Activated naive CD8-positive, alpha-beta T cell treated with anti-CD3 and anti-CD28 coated beads for 36 hours (primary cell): ENCODE measurements at places on chromosomes 11 and 22. TPM values are rescaled to one million over a fixed set of nuclear protein-coding genes. Genes with fewer than 3 reads are reported as not detected.

DNA sequence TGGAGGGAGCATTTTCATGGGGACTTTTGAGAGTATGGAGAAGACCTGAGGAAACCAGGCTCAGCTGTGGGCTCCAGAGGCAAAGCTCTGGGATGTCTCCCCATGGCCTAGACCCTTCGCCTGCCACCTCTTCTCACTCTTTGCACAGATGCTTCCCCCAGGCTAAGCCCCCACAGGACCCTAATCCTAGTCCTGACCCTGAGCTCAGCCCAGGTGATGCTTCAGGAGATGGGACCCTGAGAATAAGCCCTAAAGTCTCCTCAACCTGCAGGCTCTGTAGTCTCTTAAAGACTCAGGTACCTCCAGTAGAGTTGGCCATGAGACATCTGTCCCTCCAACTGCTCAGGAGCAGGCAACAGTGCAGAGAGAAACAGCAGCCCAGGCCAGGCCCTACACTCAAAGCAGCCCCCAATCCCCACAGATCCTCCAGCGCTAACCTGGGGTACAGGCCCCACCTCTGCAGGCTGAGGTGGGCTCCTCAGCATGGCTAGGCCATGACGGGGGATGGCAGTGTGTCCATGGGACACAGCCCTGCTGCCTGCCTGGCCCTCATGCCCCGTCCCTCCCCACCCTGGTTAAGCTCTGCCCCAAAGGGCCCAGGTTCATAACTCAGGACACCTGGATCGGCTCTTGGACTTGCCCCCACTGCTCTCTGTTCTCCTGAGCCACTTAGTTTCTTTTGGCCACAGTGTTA, 39.4 kb downstream of the GGTLC2 start:
- no peaks in the 10 kb centered on the region for H3K27me3 ChIP-seq
- no peaks in the 10 kb centered on the region for H3K4me1 ChIP-seq
- H3K4me3 ChIP-seq = no peak overlapping the region
- no peak overlapping the region for H3K27ac ChIP-seq
- H3K36me3 ChIP-seq = no peaks in the 10 kb centered on the region

The GAS2 gene
- total RNA-seq = 2.4 TPM

DNA sequence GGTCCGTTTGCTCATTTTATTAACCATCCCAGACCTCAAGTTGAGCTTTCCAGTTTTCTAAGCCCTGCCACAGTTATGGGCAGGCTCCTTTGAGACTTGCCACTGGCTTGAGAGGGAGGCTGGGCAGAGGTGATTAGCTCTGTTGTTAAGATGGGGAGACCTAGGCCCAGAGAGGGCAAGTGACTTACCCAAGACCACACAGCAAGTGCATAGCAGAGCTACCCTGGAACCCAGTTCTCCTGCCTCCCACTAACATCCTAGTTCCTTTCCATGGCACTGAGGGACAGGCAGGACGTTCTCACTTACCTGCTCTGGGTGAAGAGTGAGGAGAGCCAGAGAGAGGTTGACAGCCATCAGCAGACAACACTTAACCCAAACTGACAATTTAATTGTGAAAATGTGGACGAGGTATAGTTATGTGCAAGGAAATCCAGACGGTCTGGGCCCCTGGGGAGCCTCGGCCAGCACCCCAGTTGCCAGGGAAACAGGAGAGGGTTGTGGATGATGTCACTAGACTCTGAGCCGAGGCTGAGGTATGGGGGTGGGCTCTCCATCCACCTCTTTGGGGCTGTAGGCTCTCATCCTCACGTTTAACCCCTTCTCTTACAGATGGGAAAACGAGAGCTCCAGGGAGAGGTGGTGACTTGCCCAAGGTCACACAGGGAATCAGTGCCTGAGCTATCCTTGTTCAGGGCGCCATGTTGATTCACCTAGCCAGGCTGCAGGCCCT, 12.3 kb upstream of the WNT11 start:
- H3K27me3 ChIP-seq = peaks cover 4% of the 10 kb centered on the region
- no peak overlapping the region for H3K4me3 ChIP-seq
- no peak overlapping the region for H3K27ac ChIP-seq
- DNase-seq = no peak
- no peaks in the 10 kb centered on the region for H3K36me3 ChIP-seq
- H3K4me1 ChIP-seq = no peaks in the 10 kb centered on the region

DNA sequence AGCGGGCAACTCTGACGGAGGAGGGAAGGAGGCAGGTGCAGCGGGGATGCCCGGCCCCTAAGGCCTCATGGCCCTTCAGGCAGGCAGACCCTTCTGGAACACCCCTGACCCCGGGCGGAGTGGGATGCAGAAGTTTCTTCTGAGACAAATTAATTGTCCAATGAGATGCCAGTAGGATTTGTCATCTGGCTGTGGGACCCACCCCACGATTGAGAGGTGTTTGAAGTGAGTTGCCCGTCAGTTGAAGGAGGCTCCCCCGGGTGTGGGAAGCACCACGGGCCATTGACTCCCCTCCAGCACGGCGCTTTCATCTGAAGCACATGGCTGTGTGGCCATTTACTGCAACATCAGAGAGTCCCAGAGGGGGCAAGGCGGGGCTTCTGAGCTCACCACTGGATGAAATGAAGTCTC, 527.8 kb downstream of the BRD1 start:
- no peaks in the 10 kb centered on the region for H3K4me1 ChIP-seq
- no peak for DNase-seq
- no peaks in the 10 kb centered on the region for H3K36me3 ChIP-seq
- H3K27me3 ChIP-seq = peaks cover 9% of the 10 kb centered on the region

- no peaks in the 10 kb centered on the region for H3K4me1 ChIP-seq
- H3K27me3 ChIP-seq = peaks cover 24% of the 10 kb centered on the region
- no peak for DNase-seq
- no peaks in the 10 kb centered on the region for H3K36me3 ChIP-seq
- H3K4me3 ChIP-seq = no peak overlapping the region
- no peak overlapping the region for H3K27ac ChIP-seq
Observed at GRCh38 chr22:32699686-32700085, 101.8 kb upstream of the TIMP3 start.

- peaks cover 10% of the 10 kb centered on the region for H3K36me3 ChIP-seq
- no peaks in the 10 kb centered on the region for H3K27me3 ChIP-seq
- peaks cover 51% of the 10 kb centered on the region for H3K4me1 ChIP-seq
- peak overlapping the region; percentile 42 for H3K4me3 ChIP-seq
- no peak for DNase-seq
Observed at GRCh38 chr22:24284747-24285203, 14.1 kb downstream of the SPECC1L start.

GRCh38 chr11:44402466-44403075, 92.6 kb upstream of the ALX4 start:
- no peak for DNase-seq
- peaks cover 9% of the 10 kb centered on the region for H3K27me3 ChIP-seq
- H3K27ac ChIP-seq = no peak overlapping the region
- no peak overlapping the region for H3K4me3 ChIP-seq
- no peaks in the 10 kb centered on the region for H3K4me1 ChIP-seq

The ADORA2A gene
- total RNA-seq = 45.2 TPM

GRCh38 chr11:13837286-13837685, 125.2 kb upstream of the SPON1 start:
- H3K27ac ChIP-seq = no peak overlapping the region
- DNase-seq = no peak
- no peaks in the 10 kb centered on the region for H3K27me3 ChIP-seq
